ENCODE measurements at places on chromosomes 4 and X. TPM values are rescaled to one million over a fixed set of nuclear protein-coding genes. Genes with fewer than 3 reads are reported as not detected.

The IBSP gene
- total RNA-seq = not detected

The ZNF81 gene
- total RNA-seq = 6.1 TPM

The CLCN5 gene
- total RNA-seq = 13.5 TPM

The LIAS gene
- total RNA-seq = 9.7 TPM

The TENM3 gene
- total RNA-seq = 6.3 TPM

The SSX4 gene
- not detected for total RNA-seq

The TCP11X1 gene
- not detected for total RNA-seq

The TMEM154 gene
- total RNA-seq = 5.5 TPM

The ARHGAP36 gene
- total RNA-seq = not detected

The COL25A1 gene
- 0.27 TPM for total RNA-seq

The GABRQ gene
- total RNA-seq = not detected

The RRH gene
- not detected for total RNA-seq

The RXFP1 gene
- not detected for total RNA-seq

The STIM2 gene
- total RNA-seq = 31.2 TPM

The CCSER1 gene
- under 0.01 TPM for total RNA-seq

The USP27X gene
- total RNA-seq = 2.9 TPM

The MAGEB1 gene
- not detected for total RNA-seq

The DGKK gene
- total RNA-seq = not detected
